ENCODE measurements at places on chromosomes 6 and 20. TPM values are rescaled to one million over a fixed set of nuclear protein-coding genes. Genes with fewer than 3 reads are reported as not detected.

The RAB32 gene
- 108 TPM for total RNA-seq

DNA sequence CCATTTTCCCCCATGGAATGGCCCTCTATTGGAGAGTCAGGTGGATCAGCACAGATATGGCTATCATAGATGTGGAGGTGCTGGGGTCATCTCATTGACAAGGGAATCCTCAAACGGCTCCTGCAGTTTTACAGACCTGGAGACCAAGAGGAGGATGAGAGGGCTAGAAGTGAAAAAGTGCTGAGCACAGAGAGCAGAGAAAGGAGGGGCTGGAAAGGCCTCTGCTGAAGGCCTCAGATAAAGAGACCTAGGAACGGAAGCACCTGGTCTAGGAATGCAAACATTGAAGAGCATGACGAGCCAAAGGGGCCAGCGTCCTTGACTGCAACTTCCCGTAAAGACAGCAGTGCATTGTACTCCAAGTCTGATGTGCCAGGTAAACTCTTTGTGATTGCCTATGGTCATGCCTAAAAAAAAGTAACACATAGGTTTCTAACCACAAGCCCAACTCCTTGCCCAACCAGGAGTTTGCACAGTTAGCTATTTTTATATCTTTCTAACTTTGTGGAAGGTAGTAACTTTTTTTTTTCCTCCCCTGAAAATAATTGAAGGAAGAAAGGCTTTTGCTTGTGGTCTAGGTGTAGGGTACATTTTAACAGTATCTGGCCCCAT, 15.2 kb downstream of the RSPH4A start:
- no peaks in the 10 kb centered on the region for H3K4me1 ChIP-seq
- H3K36me3 ChIP-seq, result peaks cover 9% of the 10 kb centered on the region
- H3K27me3 ChIP-seq, result no peaks in the 10 kb centered on the region
- no peak overlapping the region for H3K4me3 ChIP-seq

The C20orf96 gene
- total RNA-seq, result 1.1 TPM

GRCh38 chr20:59141818-59142581, 21.6 kb upstream of the ZNF831 start:
- H3K4me1 ChIP-seq, result no peaks in the 10 kb centered on the region
- no peak overlapping the region for H3K4me3 ChIP-seq
- H3K36me3 ChIP-seq, result no peaks in the 10 kb centered on the region
- DNase-seq, result peak; percentile 2
- H3K27ac ChIP-seq, result no peak overlapping the region
- H3K27me3 ChIP-seq, result no peaks in the 10 kb centered on the region

GRCh38 chr6:131096786-131097185, 33.7 kb upstream of the EPB41L2 start:
- no peaks in the 10 kb centered on the region for H3K36me3 ChIP-seq
- H3K4me1 ChIP-seq, result peaks cover 3% of the 10 kb centered on the region
- H3K4me3 ChIP-seq, result no peak overlapping the region
- no peaks in the 10 kb centered on the region for H3K27me3 ChIP-seq
- H3K27ac ChIP-seq, result no peak overlapping the region

DNA sequence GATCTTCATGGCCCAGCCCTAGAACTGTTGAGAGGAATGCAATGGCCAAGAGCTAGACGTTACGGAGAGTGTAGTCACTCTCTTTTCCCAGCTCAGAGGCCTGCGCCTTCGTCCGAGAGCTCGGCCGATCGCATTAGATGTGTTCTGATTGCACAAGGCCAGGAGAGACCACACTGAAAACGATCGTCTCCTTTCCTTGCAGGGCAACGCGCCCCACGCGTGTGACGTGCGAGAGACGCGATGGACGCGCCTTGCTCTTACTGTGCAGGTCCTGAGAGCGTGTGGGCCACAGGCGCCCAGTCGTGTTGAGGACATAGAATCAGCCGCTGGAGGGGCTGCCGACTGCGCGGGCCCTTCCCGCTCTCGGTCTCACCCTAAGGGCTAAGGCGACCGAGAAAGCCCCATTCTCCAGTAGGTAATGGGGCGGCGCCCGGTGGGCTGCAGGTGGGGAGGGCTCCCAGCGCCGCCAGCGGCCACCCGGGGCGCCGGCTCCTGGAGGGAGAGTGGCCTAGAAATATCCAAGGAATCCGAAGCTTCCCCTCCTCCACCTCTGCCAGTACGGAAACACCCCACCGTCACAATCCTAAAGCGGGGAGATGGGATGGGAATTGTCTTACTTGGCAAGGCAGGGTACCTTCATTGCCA, 26.9 kb downstream of the TFAP2B start:
- H3K27me3 ChIP-seq, result peaks cover 38% of the 10 kb centered on the region
- H3K27ac ChIP-seq, result no peak overlapping the region
- H3K4me1 ChIP-seq, result no peaks in the 10 kb centered on the region
- DNase-seq, result no peak

The MOG gene
- total RNA-seq, result not detected

- peaks cover 25% of the 10 kb centered on the region for H3K36me3 ChIP-seq
- DNase-seq, result no peak
- no peak overlapping the region for H3K4me3 ChIP-seq
- H3K27ac ChIP-seq, result no peak overlapping the region
These were observed 4.9 kb downstream of the ECI2 start for GRCh38 chr6:4130357-4130987.

DNA sequence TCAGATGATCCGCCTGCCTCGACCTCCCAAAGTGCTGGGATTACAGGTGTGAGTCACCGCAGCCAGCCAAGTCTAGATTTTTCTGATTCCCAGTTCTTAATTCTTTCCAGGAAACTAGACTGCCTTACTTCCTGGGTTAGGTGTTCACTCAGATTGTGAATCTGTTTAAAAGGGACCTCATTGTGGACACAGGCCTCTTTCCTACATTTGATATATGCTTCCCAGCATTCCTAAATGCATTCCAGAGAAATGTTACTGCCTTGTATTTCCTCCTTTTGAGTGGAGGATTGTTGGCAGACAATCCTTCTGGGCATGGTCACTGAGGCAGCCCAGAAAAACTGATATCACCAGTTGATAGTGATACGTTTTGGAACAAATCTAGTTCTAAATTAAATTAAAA, 15.7 kb downstream of the TMEM181 start:
- no peaks in the 10 kb centered on the region for H3K27me3 ChIP-seq
- H3K36me3 ChIP-seq, result peaks cover 10% of the 10 kb centered on the region
- no peak overlapping the region for H3K4me3 ChIP-seq
- no peak overlapping the region for H3K27ac ChIP-seq
- peaks cover 1% of the 10 kb centered on the region for H3K4me1 ChIP-seq

- H3K4me3 ChIP-seq, result no peak overlapping the region
- H3K36me3 ChIP-seq, result no peaks in the 10 kb centered on the region
- no peaks in the 10 kb centered on the region for H3K4me1 ChIP-seq
- peak; percentile 33 for DNase-seq
- no peaks in the 10 kb centered on the region for H3K27me3 ChIP-seq
These were observed 552.4 kb downstream of the RFPL4B start for GRCh38 chr6:112899541-112899940.

- H3K27me3 ChIP-seq, result no peaks in the 10 kb centered on the region
- peak overlapping the region; percentile 69 for H3K27ac ChIP-seq
- H3K4me3 ChIP-seq, result peak overlapping the region; percentile 65
- no peak for DNase-seq
These were observed 693 bp downstream of the FAM50B start for GRCh38 chr6:3849681-3850450.

DNA sequence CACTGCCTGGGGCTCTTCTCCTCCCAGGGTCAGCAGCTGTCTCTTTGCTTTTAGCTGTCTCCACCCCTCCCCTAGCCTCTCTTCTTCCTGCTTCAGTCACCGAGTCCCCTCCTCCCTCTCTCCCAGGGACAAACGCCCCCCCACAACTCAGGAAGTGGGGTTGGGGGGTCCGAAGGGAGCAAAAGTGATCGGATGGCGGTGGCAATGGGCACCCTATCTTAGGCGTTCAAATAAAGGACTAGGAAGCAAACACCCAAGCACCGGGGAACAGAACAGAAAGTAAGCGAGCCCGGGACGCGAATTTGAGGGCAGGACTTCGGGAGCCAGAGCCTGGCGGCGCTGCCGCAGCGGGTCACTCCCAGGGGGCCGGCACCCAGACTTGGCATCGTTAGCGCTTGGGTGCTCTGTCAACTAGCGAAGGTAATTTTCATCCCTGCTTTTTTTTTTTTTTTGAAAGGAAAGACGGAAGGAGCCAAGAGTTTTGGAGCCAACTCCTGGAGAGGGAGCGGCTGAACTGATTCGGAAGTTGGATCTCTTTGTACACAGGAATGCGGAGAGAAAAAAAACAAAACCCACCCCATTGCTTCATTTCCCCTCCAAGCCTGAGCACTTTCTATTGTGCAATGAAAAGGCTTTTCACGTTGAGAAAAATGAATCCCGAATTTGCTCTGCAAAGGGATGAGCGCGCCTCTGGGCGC, 815 bp upstream of the ITPR3 start:
- peak; percentile 27 for DNase-seq
- no peak overlapping the region for H3K27ac ChIP-seq
- no peaks in the 10 kb centered on the region for H3K36me3 ChIP-seq
- peak overlapping the region; percentile 83 for H3K4me3 ChIP-seq
- no peaks in the 10 kb centered on the region for H3K27me3 ChIP-seq

GRCh38 chr6:99608886-99609482, 2.4 kb downstream of the PRDM13 start:
- no peaks in the 10 kb centered on the region for H3K36me3 ChIP-seq
- DNase-seq, result no peak
- H3K4me1 ChIP-seq, result no peaks in the 10 kb centered on the region
- H3K27ac ChIP-seq, result no peak overlapping the region
- H3K27me3 ChIP-seq, result peaks cover 93% of the 10 kb centered on the region

DNA sequence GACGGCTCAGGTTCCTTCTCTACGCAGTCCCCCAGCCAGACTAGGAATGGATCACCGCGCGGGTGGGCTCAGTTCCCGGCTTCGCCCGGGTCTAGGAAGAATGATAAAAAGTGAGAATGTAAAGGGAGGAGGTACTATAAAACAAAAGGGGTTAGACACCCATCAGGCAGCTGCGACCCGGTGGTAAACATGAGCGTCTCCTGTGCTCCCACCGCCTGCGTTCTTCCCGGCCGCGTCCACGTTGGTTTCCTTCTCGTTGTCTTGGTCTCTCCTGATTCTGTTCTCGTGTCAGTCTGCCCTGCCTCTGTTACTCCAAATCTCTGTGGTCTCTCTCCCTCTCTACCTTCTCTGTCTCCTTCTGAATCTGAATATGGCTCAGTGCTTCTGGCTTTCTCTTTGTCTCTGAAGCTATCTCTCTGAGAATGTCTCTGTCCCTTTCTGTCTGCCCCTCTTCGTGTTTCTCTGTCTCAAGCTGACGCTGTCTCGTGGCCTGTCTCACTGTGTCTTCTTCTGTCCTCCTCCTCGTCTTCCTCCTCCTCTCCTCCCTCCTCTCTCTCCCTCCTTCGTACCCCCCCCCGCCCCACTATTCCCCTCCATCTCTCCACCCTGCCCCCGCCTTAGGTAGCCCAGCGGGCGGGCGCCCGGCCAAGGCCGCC, 41.6 kb upstream of the FOXP4 start:
- H3K4me3 ChIP-seq, result no peak overlapping the region
- peaks cover 21% of the 10 kb centered on the region for H3K27me3 ChIP-seq
- no peak overlapping the region for H3K27ac ChIP-seq

- no peak overlapping the region for H3K27ac ChIP-seq
- DNase-seq, result no peak
- H3K27me3 ChIP-seq, result no peaks in the 10 kb centered on the region
- H3K36me3 ChIP-seq, result no peaks in the 10 kb centered on the region
- H3K4me3 ChIP-seq, result no peak overlapping the region
These were observed 438.4 kb upstream of the FLRT3 start for GRCh38 chr20:14775778-14776177.

DNA sequence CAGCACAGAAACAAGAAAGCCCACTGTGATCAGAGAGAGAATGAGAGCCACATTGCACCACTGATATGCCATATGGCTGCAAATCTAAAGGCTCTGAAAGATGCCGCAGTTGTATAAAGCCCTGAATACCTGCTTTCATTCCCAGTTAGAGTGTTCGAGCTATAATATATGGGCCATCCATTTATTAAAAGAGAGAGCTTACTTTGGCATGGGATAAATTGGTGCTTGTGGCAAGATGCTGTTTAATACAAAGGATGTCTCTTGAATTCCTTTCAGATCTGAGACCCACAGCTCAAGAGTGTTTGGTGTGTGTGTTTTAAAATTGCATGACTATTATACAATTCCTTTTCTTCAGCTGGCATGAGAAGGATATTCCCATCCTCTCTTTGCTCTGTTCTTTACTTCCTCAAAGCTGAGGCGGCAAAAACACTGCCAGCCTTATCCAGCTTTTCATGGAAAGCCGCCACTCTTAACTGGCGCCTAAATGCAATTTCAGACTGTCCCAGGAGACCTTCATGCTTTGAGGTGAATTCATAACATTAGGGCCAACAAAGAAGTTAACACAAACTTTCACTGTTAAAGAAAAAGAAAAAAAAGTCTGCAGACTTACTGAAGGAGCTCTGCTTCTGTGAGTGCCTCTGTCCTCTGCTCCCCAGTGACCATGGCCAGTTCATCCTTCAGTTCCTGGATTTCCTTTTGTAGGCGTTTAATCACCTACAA, 147.6 kb downstream of the KIF6 start:
- no peak for DNase-seq
- H3K4me1 ChIP-seq, result no peaks in the 10 kb centered on the region
- no peak overlapping the region for H3K4me3 ChIP-seq
- H3K27me3 ChIP-seq, result no peaks in the 10 kb centered on the region
- H3K36me3 ChIP-seq, result no peaks in the 10 kb centered on the region

The DOK5 gene
- total RNA-seq, result 4.2 TPM

The NRSN1 gene
- not detected for total RNA-seq

- H3K27ac ChIP-seq, result no peak overlapping the region
- no peak overlapping the region for H3K4me3 ChIP-seq
- DNase-seq, result peak; percentile 79
- no peaks in the 10 kb centered on the region for H3K4me1 ChIP-seq
- H3K27me3 ChIP-seq, result peaks cover 42% of the 10 kb centered on the region
These were observed 2.5 kb downstream of the RSPO3 start for GRCh38 chr6:127120787-127121636.

GRCh38 chr6:169725125-169726048, 1.1 kb upstream of the PHF10 start:
- peaks cover 4% of the 10 kb centered on the region for H3K4me1 ChIP-seq
- H3K27me3 ChIP-seq, result no peaks in the 10 kb centered on the region
- DNase-seq, result peak; percentile 94
- no peaks in the 10 kb centered on the region for H3K36me3 ChIP-seq
- H3K4me3 ChIP-seq, result peak overlapping the region; percentile 48

The CGA gene
- not detected for total RNA-seq

GRCh38 chr6:44016131-44016870, 111.0 kb downstream of the MRPL14 start:
- H3K36me3 ChIP-seq, result no peaks in the 10 kb centered on the region
- H3K4me1 ChIP-seq, result peaks cover 15% of the 10 kb centered on the region
- peak overlapping the region; percentile 57 for H3K27ac ChIP-seq
- H3K4me3 ChIP-seq, result no peak overlapping the region
- no peaks in the 10 kb centered on the region for H3K27me3 ChIP-seq

- no peaks in the 10 kb centered on the region for H3K36me3 ChIP-seq
- no peaks in the 10 kb centered on the region for H3K4me1 ChIP-seq
- DNase-seq, result no peak
These were observed 50.3 kb upstream of the IL20RA start for GRCh38 chr6:137095093-137095492.

The SIRPA gene
- 9.7 TPM for total RNA-seq

GRCh38 chr20:19161336-19161735, 51.1 kb upstream of the SLC24A3 start:
- no peak overlapping the region for H3K27ac ChIP-seq
- no peak overlapping the region for H3K4me3 ChIP-seq
- no peaks in the 10 kb centered on the region for H3K27me3 ChIP-seq
- no peaks in the 10 kb centered on the region for H3K4me1 ChIP-seq
- no peak for DNase-seq

Data from IMR-90 (cell line).